Right lobe of liver (tissue), 6 donors: ENCODE measurements at places on chromosomes 12 and 14. TPM values are rescaled to one million over a fixed set of nuclear protein-coding genes. Genes with fewer than 3 reads are reported as not detected.

SOAT2 gene
- total RNA-seq, result 3.4 TPM

DNA sequence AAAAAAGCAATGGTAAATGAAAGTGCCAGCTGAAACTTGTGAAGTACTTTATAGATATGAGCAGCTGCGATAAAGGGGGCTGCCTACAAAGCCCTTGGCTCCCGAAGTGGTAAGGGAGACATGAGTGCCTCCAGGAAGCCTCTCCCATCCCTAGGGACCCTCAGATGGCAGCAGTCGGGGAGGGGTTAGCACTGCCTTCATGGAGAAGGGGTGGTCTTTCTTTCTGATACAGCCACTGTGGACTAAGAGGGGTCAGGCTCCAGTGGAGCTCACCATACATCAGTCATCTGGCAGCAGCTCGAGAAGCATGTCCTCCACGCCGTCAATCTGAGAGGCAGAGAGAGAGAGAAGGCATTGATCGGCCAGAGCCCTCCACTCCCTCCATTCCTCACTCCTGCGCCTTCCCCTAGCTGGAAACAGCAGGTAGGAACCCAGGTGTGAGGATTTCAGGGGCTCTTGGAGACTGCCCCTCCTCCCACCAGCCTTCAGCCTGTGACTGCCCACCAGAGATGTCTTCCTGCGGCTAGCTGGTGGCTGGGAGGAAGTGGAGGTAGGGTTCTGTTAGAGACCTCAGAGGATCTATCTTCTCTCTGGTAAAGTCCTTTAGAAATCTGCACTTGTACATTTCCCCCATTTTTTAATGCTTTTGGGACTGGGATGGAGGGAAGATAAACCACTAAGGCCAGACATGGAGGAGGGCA, 2.3 kb downstream of the TCL1A start:
- H3K27me3 ChIP-seq, result no peaks in the 10 kb centered on the region
- no peaks in the 10 kb centered on the region for H3K4me1 ChIP-seq
- no peak overlapping the region for H3K27ac ChIP-seq
- DNase-seq, result no peak
- no peak overlapping the region for H3K4me3 ChIP-seq

DNA sequence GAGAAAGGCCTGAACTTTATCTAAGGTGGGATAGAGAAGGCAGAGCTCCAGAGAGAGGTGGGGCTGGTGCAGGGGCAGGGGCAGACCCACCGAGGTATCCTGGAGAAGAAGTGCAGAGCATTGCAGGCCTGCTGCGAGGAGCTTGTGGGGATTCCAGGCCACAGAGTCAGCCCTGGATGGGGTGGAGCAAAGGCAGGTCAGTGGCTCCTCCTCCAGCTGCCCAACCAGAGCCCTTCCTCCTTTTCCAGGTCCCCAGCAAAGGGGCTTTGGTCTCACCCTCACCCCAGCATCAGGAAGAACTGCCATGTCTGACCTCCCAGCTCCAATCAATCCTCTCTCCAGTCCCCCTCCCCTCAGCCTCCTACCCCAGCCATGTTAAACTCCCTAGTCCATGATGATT, 19.8 kb upstream of the ZNF740 start:
- peaks cover 56% of the 10 kb centered on the region for H3K4me1 ChIP-seq
- H3K36me3 ChIP-seq, result peaks cover 4% of the 10 kb centered on the region
- DNase-seq, result no peak

DDX47 gene
- 26.5 TPM for total RNA-seq

DNA sequence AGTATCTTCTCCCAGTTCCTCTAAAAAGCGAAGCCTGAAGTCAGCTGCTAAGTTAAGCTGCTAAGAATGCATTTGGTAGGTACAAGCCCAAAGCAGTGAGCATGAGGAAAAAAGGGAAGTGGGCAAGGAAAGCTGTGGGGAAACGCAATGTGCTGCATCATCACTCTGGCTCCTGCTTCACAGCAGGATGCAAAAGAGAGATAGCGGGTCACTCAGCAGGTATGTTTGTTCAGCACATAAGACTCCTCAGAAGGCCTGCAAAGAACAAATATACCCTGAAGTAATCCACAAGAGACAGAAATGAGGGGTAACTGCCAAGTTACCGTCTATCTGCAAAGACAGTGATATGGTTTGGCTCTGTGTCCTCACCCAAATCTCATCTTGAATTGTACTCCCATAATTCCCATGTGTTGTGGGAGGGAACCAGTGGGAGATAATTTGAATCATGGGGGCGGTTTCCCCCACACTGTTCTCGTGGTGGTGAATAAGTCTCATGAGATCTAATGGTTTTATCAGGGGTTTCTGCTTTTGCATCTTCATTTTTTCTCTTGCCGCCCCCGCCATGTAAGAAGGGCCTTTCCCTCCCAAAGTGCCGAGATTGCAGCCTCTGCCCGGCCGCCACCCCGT, 127.4 kb upstream of the EGLN3 start:
- no peak for DNase-seq
- H3K36me3 ChIP-seq, result no peaks in the 10 kb centered on the region
- H3K4me3 ChIP-seq, result no peak overlapping the region
- H3K27ac ChIP-seq, result no peak overlapping the region

DNA sequence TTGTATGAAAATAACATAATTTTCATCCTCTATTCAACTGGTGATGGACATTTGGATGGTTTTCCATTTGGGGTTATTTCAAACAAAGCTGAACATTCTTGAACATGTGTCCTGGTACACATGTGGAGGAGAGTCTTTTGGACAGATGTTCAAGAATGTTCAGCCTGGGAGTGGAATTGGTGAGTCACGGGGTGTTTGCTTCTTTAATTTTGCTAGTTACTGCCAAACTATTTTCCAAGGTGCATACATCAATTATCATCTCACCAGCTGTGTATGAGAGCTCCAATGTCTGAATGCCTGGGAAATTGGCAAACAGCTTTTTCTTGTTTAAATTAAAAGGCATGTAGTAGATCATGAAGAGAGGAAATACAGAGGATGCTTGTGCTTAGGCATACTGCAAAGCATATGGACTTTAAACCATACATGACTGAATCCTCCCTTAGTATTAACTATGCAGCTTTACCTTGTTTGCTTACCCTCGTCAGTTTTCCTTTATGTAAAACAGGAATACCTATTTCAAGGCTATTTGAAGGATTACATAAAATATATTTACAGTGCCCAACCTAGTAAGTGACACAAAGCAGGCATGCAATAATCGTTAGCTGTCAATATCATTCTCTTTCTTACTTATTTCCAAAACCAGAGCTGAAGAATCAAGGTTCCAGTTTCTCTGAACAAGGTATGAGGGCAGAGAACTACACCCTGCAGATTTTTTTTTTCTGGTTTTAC, 152.1 kb downstream of the ITPR2 start:
- no peak overlapping the region for H3K4me3 ChIP-seq
- H3K27me3 ChIP-seq, result no peaks in the 10 kb centered on the region
- DNase-seq, result no peak
- H3K27ac ChIP-seq, result no peak overlapping the region
